Skeletal muscle cell (primary cell): ENCODE measurements at places on chromosomes 7 and 10.

GRCh38 chr10:22103701-22104470, 100.4 kb upstream of the DNAJC1 start:
- no peak for DNase-seq

- peak; percentile 13 for DNase-seq
Measured at GRCh38 chr7:155961241-155962190, 149.3 kb upstream of the SHH start.

DNA sequence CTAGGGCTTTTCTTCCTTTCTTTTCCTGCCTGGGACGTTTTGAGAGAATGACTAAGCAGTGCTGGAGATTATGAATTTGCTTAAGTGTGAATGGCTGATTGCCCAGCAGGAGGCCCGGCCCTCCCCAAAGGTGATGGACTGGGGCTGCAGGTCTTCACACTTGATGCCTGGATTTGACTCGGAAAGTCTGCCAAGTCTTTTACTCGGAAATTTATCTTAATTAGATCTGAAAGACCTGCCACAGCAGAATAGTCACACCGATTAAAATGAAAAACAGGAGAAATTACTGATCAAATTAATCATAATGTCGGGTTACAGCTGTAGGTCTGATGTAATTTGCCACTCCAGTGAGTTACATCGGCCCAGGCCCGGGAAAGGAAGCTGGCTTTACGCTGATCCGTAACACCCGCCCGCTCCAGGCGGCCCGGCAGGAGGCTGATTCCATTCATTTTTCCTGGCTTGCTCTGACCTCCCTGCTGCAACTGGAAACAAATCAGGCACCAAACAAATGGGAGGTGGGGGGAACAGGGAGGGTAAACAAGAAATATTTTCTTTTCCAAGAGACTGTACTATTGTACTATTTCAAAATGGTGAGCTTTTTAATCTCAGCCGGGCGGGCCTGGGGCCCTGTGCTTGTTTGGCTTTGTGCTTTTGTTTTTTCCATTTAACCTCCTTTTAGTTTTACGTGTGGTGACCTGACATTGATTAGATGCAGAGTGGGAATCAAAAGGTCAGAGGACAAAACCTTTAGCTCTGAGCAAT, 212.4 kb upstream of the YAE1 start:
- DNase-seq: peak; percentile 10

DNA sequence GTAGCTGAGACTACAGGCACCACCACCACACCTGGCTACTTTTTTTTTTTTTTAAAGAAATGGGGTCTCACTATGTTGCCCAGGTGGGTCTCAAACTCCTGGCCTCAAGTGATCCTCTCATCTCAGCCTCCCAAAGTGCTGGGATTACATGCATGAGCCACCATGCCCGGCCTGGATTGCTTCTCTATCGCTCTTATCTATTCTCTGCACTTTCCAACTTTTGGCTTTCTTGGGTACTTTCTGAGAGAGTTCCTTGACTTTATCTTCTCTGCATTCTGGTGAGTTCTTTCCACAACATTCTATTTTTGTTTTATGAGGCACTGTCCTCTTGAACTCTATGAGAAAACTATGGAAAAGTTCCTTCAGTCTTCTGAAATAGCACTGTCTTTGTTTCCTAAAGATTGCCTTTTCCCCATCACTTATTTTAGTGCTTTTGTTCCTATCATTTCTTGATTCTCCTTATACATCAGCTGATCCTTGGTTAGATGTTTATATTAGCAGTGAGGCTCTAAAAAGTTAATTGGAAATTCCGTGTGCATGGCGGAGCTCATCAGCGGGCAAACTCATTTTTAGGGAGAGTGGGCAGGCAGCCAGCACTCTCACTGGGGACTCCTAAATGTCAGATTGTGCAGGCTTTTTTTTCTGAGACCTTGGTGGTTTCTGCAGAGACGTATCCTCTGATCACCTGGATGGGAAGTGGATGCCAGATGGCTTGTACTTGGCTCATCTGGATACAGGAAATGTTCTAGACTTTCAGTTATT, 43.9 kb downstream of the HIP1 start:
- no peak for DNase-seq
